Heart left ventricle (tissue), 16 donors: ENCODE measurements at places on chromosomes 6 and 20. TPM values are rescaled to one million over a fixed set of nuclear protein-coding genes. Genes with fewer than 3 reads are reported as not detected.
A peak's percentile ranks its signal among the peaks of the same experiment; 100 is the strongest.

GRCh38 chr20:50792708-50793574 lies 1.9 kb upstream of the BCAS4 start:
- no peak for DNase-seq

- DNase-seq: no peak
Observed at GRCh38 chr20:23691675-23692074, 2.8 kb upstream of the CST4 start.

DNA sequence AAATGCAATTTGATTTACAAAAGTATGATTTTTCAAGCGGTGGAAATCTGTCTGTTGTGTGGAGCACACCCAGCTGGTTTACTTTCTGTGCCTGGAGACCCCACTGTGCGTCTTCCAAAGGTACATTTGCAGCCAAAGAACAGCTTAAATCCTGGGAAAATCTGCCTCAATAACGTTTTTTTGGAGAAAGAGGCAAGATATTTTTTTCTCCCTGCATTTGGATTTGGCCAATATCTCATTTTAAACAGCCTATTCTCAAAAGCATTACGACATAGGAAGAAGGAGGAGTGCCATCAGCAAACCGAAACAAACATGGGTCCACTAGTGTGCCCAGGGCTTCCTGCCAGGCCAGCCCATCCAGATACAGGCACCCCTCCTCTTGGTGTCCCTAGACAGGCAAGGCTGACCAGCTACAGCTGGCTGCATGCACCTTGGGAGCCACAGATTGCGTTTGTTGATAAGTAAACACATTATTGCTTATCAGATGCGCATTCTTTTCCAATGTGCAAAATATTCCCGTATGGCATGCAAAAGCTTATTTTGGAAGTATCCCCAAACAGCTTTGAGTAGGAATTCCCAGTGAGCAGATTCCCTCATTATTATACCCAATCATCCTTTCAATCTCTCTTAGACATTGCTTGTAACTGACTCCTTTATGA lies 184.5 kb upstream of the MARCKS start:
- peak; percentile 36 for DNase-seq

- no peak for DNase-seq
Observed at GRCh38 chr6:3136292-3137011, 17.9 kb downstream of the BPHL start.

DNA sequence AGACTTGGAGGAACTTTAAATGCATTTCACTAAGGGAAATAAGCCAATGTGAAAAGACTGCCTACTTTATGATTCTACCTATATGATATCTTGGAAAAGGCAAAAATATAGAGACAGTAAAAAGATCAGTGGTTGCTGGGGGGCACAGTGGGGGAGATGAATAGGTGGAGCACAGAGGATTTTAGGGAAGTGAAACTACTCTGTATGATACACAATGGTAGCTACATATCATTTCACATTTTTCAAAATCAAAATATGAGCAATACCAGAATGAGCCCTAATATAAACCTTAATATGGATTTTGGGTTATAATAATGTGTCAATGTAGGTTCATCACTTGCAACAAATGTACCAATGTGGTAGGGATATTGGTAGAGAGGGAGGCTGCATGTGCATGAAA lies 161.4 kb upstream of the HTR1E start:
- DNase-seq: no peak

FAM110A gene
- total RNA-seq: 2.4 TPM

- no peak for DNase-seq
Observed at GRCh38 chr6:28586324-28586723, 60.6 kb downstream of the GPX5 start.

DNA sequence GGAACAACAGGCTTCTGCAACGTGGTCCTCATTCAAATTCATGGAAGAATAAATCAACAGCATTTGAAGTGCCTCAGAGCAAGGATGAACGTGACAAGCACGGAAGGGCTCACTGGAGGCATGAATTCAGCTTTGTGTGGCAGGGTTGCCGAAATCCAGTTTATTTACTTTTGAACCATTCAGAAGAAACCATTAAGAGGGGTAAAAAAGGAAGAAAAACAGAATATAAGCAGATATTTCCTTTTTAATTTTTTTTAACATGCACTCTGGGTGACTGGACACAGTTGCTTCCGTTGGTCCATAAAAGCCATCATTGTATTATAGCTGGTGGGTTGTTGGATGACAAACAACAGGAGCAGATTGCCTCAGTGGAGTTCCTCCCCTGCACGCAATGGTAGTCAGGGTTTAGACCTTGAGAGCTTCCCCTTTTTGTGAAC lies 17.3 kb upstream of the SNRPB2 start:
- no peak for DNase-seq

- no peak for DNase-seq
Observed at GRCh38 chr20:15240801-15241200, 903.4 kb upstream of the FLRT3 start.

DNA sequence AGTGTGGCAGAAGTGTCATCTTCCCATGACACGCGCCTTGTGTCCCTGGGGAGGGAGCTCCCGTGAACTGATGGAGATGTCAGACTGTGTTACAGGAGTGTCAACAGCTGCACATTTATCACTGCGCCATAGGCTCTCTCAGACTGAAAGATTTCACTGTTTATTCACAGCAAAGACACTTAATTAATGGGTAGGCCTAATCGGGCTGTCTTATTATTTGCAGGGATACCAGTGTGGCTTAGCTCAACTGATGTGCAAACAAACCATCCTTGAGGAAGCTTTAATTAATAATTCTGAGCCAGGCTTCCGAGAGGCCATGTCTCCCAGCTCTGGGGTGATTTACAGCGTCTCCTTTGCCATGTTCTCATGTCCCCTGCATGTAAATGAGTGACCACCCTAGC lies 771.0 kb downstream of the QKI start:
- no peak for DNase-seq
